Activated T-cell treated with anti-CD3 and anti-CD28 coated beads, Interleukin-2, amount 50 U/mL, for 72 hours (primary cell): ENCODE measurements at places on chromosomes 4 and X. TPM values are rescaled to one million over a fixed set of nuclear protein-coding genes. Genes with fewer than 3 reads are reported as not detected.
A peak's percentile ranks its signal among the peaks of the same experiment; 100 is the strongest.

GRCh38 chr4:99808260-99808857, 8.3 kb upstream of the DAPP1 start:
- peak; percentile 72 for DNase-seq
- H3K36me3 ChIP-seq: no peaks in the 10 kb centered on the region
- peaks cover 28% of the 10 kb centered on the region for H3K4me1 ChIP-seq
- H3K4me3 ChIP-seq: no peak overlapping the region
- H3K27me3 ChIP-seq: peaks cover 12% of the 10 kb centered on the region

The GAGE13 gene
- not detected for total RNA-seq

DNA sequence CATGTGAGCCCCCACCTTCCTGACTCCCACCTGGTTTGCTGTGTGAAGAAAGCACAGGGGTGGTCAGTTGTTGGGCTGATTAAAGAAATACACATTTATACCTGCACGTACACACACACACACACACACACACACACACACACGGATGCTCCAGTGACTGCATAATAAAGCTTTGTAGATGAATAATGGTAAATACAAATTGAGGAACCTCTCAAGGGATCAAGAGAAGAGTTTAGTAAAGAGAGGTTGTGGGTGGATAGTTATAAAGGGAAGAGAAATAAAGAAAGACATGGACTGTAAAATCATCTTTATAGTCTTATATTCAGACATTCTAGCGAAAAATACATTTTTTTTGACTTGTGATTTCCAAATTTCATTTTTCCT, 144.1 kb downstream of the MGST2 start:
- no peaks in the 10 kb centered on the region for H3K4me1 ChIP-seq
- no peak overlapping the region for H3K4me3 ChIP-seq
- no peak overlapping the region for H3K27ac ChIP-seq
- H3K36me3 ChIP-seq: no peaks in the 10 kb centered on the region
- peaks cover 6% of the 10 kb centered on the region for H3K27me3 ChIP-seq
- DNase-seq: no peak

GRCh38 chr4:56313132-56313531, 74.2 kb downstream of the AASDH start:
- H3K4me3 ChIP-seq: no peak overlapping the region
- no peak for DNase-seq
- H3K4me1 ChIP-seq: no peaks in the 10 kb centered on the region
- no peaks in the 10 kb centered on the region for H3K27me3 ChIP-seq
- no peak overlapping the region for H3K27ac ChIP-seq

GRCh38 chr4:81460191-81460701, 11.5 kb downstream of the RASGEF1B start:
- H3K4me3 ChIP-seq: no peak overlapping the region
- no peak overlapping the region for H3K27ac ChIP-seq
- peaks cover 2% of the 10 kb centered on the region for H3K36me3 ChIP-seq
- H3K4me1 ChIP-seq: peaks cover 39% of the 10 kb centered on the region
